ENCODE measurements at places on chromosomes 13 and 19.

DNA sequence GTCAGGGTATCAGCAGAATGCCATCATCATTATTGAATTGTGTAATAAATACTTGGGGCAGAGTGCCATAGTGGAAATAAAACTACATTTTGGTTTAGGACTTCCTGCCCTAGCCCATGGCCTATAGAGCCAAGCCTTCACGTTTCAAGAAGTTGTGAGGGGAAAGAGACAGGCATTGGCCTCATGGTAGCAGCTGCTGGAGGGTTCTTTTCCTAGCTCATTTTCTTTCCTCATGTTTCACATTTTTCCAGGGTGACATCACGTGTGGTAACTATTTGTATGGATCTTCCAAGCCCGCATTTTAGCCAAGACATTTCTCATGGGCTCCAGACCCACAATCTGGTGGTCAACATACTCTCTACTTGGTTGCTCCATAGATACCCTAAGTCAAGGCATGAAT is 80.4 kb downstream of the LRCH1 start:
- DNase-seq, result no peak

- DNase-seq, result no peak
Measured at GRCh38 chr13:30346153-30346788, 38.9 kb upstream of the KATNAL1 start.

DNA sequence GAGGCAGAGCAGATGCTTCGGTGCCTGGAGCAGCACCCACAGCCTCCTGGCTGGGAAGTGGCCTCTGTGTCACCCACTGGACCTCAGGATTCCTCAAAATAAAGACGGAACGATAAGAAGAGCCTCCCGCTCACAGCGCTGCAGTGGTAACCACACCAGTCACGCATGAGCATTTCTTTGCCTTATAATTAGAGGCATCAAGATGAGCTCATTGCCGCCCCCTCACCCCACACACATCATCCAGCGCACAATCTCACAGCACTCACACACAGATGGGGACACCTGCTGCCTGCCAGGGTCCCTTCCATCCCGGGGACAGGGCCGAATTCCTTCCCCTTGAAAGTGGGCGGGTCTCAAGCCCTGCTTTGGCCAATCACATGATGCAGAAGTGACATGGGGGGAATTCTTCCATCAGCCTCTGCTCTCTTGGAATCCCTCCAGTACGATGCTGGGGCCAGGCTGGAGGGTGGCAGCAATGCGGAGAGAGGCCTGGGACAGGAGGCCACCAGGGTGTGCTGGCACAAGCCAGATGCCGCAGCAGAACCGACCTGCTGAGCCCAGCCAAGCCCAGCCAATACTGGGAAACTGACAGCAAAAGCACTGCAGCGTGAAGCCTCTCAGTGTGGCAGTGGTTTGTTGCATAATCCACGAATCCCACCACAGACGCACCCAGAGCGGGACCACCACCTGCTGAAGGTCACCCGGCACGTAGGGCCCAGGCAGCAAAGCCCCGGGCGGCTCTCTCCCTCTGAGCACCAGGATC is 16.0 kb downstream of the PIP5K1C start:
- no peak for DNase-seq

GRCh38 chr13:95444006-95444730 is 108.4 kb upstream of the CLDN10 start:
- no peak for DNase-seq

Measured in NCI-H1436 (cell line).